ENCODE measurements at places on chromosomes 3 and 15.

DNA sequence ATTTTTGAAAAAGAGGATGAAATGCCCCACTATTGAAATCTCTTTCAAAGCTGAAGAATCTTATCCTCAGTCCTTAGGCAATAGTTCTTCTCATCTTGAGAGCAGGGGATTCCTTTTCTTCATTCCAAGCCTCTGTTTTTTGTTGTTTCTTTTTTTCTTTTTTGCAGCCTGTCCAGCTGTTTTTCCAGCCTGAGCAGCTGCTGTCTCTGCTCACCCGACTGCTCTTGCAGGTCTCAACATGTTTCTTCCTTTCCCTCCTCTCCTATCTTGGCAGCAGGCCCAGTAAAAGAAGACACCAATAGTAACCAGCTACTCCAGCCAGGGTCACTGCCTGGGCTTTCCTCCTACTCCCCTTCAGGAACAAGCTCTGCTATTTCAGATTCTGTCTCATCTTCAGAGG, 23.8 kb downstream of the MEX3B start:
- DNase-seq, result no peak

GRCh38 chr3:127090218-127091160, 102.4 kb upstream of the PRR23E start:
- no peak for DNase-seq

DNA sequence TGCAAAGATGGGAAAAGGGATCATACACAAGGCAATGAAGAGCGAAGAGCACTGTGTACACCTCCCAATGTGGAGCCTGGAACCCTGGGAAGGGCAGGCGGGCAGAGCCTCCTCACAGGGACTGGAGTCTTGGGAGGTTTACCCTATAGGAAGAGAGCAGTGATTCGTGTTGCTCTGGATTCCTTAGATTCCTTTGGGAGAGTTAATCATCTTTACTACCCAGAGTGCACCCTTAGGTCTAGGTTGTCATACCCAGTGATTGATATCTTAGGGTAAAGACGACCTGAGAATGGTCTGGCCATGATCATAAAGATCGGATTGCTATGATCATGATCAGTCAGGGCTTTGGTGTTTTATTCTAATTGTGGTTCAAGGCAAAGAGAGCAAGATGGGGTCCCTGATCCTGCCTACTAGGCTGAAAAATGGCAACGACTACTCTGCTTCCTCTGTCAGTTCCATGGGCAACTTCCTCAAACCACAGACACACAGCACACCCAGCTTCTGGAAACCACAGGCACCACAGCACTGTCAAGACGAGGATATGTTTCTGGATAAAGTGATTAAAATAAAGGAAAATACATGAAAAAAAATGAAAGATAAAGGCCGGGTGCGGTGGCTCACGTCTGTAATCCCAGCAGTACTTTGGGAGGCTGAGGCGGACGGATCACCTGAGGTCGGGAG, 20.4 kb upstream of the MAP6D1 start:
- DNase-seq, result no peak

DNA sequence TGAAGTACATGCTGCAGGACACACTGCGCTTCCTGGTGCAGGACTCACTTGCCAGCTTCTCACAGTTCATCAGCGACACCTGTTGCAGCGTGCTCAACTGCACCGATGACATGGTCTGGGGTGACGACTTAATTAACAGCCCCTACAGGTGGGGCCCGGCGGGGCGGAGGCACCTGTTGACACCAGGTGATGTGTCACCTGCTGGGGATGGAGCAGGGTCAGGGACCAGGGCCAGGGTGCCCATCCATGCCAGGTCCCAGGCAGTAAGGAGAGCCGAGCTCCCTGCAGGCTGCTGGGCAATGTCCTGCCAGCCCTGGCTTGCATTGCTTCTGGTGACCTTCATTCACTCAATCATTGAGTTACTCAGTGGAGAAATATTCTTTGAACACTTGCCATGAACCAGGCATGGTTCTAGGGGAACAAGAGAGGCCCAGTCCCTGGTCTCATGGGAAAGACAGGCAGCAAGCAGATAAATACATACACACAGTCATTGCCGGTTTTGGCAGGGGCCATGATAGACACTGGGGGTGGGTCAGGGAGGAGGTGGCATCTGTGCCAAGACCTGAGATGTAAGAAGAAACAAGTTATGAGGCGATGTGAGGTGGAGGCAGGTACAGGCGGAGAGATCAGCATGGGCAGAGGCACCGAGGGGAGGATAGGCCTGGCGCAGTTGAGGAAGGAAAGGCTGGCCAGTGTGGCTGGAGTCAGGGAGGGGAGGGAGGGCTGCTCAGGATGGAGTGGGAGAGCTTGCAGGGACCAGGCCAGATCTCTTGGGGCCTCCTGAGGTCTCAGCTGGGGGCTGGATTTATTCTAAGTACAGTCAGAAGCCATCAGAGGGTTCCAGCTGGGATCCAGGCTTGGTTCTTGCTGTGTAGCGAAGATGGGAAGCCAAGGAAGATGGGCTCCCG, 30.8 kb downstream of the DNAH1 start:
- no peak for DNase-seq

- no peak for DNase-seq
Observed at GRCh38 chr15:85581495-85581894, 201.1 kb downstream of the AKAP13 start.

DNA sequence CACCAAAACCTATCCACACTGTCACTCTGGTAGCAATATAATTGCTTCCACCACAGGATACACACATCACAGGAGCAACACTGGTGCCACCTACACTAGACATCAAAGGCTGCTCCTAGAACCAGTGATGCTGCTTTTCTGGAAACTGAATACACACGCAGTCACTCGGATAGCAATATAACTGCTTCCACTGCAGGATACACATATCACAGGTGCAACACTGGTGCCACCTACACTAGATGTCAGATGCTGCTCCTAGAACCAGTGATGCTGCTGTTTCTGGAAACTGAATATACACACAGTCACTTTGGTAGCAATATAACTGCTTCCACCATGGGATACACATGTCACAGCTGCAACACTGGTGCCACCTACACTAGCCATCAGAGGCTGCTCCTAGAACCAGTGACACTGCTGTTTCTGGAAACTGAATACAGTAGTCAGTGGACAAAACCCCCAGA, 6.9 kb upstream of the TNFSF10 start:
- no peak for DNase-seq

DNA sequence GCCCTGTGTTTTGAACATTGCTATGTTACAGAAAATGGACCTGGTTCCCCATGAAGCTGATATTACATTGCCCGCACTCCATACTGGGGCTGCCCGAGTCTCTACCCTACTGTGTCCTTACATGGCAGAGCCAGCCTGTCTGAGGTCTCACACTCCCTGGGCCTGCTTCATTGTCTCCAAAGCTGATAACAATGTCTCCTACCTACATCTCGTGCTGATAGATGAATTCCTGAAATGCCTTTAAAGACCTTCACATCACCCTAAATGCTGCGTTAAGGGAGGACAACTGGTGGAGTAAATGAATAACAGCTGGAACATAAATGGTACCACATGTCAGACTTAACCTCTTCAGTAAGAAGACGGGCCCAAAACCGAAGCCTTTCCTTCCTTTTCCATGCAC, 62.9 kb upstream of the PTX3 start:
- peak; percentile 29 for DNase-seq

GRCh38 chr15:63998489-63998888, 47.8 kb downstream of the DAPK2 start:
- no peak for DNase-seq

- no peak for DNase-seq
Observed at GRCh38 chr15:34650177-34650576, 66.7 kb upstream of the GOLGA8B start.

DNA sequence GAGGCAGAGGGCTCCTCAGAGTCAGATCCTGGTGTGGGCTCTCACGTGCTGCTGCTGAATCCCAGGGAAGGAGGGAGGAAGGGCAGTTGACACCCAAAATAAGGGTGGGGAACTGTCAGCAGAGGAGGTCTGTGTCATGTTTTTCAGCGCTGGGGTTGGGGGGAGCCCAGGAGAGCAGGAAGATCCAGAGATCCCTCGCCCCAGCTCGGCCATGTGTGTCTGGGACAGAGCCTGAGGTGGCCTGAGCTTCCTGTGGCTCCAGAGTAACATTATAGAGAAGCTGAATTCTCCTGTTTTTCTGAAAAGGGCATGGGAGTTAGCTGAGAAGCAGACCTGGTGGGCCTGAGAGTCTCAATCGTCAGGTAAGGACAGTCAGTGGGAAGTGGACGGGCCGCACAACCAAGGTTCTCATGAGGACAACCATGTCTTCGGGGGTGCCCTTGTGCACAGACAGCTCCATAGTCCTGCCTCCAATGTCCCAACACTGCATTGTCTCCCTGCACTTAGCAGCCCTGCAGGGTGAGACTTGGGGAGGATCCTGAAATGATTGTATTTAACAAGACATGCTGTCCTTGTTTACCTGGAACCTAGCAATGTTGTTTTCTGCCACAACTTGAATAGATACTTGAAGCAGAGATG, 18.4 kb downstream of the UMPS start:
- DNase-seq, result no peak

DNA sequence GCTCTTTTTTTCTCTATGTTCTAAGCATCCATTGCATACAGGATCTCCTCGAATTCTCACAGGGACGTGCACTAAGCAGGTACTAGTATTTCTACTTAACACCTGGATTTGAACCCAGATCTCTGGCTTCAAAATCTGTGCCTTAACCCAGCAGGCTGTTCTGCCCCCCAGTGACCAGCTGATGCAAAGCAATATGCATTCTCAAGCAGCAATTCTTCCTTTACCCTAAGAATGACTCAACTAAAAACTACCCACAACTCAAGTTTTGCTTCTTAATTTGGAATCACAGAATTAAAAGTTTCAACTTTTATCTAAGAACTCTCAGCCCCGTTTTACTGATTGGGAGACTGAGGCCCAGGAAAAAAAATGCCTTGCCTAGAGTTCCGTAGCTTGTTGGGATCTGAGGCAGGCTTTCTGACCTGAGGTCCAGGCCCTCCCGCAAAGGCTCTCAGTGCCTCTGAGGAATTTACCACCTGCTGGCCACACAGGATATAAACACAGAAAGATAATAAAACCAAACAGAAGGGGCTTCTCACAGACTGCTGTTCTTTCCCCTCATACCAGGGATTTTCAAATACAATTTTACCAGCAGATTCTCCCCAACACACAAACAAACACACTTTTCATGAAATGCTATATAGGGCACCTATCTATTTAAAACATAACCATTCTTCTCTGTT, 115.4 kb upstream of the RAD18 start:
- no peak for DNase-seq

- DNase-seq, result no peak
Observed at GRCh38 chr3:120021523-120021922, 72.7 kb downstream of the GSK3B start.

DNA sequence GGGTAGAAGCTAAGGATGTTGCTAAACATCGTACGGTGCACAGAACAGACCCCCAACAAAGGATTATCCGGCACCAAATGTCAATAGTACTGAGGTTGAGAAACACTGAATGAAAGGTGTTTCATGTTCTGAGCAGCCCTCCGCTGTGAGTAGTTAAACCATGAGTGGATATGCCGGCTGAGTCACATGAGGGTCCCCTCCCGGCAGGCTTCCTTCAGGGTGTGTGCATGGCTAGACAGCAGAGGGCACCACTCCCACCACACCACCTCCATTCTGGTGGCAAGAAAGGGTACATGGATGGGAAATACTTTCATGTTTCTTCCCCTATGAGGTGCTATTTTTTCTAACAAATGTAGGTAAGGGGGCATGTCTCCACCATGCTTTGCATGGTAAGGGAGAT, 128.3 kb upstream of the SEMA6D start:
- no peak for DNase-seq

DNA sequence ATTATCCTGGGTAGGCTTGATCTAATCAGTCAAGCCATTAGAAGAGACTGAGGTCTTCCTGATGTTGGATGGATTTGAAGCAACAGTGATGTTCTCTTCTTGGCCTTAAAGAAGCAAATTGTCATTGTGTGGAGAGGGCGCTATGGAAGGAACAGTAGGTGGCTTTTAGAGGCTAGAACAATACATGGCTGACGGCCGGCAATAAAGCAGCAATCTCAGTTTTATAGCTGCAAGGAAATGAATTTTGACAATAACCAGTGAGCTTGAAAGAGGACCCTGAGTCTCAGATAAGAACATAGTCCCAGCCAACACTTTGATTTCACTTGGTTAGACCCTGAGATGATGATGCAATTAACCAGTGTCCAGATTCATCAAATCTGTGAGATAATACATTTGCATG, 302.1 kb downstream of the NSUN3 start:
- no peak for DNase-seq

DNA sequence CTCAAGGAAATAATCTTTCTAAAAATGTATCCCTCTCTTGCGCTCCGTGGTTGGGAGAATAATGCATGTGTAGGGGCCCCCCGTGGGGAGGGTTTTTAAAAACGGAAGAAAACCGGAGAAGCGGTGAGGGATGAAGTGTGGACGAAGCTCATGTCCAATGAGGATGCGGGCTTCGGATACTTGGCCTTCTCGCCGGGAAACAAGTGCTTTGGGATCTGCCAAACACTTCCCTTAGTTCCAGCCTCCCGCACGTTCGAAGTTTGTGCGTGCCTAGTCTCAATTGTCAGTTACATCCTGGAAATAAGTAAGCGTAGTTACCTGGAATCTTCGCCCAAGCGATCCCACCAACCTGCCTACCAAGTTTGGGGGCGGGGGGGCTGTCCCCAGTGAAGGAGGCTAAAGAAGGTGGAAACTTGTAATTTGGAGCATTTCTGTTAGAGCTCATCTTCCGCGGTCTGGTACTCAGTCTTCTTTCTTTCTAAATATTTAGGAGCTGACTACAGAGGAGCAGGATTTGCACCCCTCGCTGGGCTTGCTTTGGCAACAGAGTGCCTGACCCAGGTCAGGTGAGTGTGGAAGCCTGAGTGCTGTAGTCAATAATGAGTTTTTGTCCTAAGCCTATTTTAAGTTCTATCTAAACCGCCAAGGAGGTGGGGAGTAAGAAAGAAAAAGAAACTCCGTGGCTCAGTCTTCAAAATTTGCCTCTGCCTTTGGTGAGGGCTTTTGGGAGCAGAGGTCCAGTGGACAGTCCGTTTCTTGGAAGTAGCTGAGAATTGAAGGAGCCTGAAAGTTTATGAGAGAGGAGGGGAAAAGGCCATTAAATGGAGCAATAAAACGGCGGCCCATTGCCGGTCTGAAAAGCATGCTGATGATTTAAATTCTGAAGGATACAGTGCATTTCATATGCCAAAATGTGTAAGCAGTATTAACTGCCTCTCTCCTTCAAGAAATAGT, 1.1 kb downstream of the ITPR1 start:
- no peak for DNase-seq

GRCh38 chr3:152356870-152357276, 88.1 kb downstream of the MBNL1 start:
- DNase-seq, result no peak
